Amniotic epithelial cell (primary cell): ENCODE measurements at places on chromosomes 7 and 10.

DNA sequence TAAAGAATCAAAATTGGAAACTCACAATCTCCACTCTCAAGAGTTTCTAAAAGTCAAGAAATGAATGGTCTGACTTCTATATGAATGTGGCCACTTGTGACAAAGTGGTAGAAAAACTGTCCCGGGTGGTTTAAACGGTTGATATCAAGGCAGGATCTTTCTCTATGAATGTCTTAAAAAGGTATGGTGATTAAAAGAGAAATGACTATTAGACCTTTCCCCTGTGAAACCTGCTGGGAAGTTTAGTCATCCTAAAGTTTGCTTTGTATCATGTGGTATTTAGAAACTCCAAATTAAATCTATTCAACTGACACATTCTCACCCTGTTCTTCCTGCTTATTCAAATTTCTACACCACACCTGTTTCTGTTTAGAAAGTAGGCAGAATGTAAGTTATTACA, 492.5 kb downstream of the XPNPEP1 start:
- DNase-seq = no peak

DNA sequence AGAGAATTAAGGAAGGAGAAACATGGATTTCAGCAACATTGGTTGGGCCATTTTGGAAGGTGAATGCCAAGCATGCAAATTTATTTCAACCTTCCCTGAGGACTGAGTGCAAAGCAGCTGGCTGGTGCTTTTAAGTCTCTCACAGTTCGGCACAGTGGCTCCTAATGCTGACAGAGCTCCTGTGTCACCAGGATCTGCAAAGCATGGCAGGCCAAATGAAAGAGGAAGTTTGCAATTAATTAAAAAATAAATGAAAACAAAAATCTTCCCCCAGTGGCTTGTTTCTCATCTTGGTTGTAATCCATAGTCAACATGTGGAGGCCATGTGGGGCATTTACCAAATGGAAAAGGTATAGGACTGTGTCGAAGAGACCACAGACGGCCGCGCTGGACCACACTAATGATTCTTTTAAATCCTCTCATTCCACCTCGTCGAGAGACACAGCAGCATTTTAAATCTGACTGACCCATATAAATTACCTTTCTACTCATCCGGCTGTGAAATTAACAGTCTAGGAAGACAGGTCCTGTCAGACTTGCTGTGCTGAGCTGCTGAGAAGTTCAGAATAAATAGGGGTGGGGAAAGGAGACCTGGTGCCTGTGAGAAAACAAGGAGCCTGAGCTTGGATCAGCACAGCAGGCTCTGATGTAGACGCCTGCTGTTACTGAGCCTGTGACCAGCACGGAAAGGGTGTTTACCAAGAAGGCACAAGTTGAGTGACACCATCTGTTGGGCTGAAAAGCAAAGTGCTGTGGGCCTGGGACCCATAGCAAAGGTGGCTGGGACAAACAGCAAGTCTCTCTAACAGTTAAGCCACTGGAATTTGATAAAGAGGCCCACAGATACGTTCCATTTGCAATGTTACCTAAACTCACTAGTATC, 136.0 kb upstream of the COL1A2 start:
- DNase-seq = no peak

- no peak for DNase-seq
Measured at GRCh38 chr10:120483651-120484301, 26.7 kb downstream of the PLPP4 start.

DNA sequence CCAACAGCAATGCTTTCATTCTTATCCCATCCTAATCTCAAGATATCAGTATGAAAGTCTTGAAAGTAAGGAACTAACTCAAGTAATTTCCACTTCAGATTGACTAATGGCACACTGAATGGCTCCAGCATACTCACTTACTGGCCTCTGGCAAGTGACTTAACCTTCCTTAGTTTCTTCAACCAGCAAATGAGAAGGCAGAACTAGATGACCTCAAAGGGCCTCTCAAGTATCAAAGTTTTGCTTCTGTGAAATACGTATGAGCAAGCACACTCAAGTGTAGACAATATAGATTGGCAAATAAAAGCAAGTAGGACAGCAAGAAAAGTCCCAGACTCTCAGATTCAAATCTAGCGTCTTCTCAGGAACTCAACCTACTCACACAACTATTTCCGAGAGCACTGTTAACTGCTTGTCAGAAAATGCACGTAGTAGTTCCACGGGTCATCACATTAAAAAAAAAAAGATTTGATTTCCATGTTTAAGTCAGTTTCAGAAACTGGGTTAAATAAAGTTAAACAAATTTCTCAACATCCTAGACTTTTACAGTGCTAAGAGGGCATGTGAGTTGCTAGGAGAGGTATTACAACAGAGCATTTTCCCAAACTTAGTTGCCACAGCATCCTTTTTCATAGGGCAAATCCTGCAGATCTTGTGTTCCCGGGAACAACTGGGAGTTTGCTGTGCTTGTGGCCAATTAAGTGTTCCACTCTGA, 276.9 kb upstream of the KLF14 start:
- DNase-seq = peak; percentile 73

GRCh38 chr10:91924212-91925021, 847 bp downstream of the BTAF1 start:
- DNase-seq = no peak

DNA sequence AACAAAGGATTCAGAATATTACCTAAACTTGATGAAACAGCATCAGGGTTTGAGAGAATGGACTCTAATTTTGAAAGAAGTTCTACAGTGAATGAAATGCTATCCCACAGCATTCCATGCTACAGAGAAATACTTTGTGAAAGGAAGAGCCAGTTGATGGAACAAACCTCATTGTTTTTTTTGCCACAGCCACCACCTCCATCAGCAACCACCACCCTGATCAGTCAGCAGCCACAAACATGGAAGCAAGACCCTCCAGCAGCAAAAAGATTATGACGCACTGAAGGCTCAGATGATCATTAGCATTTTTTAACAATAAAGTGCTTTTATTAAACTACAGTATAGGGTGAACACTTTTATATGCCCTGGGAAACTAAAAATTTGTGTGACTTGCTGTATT, 98.7 kb downstream of the LRRC4 start:
- DNase-seq = no peak

GRCh38 chr10:88064608-88065382, 201.4 kb downstream of the PTEN start:
- peak; percentile 73 for DNase-seq
